OCI-M1 (cell line): ENCODE measurements at places on chromosomes 13 and 19.

DNA sequence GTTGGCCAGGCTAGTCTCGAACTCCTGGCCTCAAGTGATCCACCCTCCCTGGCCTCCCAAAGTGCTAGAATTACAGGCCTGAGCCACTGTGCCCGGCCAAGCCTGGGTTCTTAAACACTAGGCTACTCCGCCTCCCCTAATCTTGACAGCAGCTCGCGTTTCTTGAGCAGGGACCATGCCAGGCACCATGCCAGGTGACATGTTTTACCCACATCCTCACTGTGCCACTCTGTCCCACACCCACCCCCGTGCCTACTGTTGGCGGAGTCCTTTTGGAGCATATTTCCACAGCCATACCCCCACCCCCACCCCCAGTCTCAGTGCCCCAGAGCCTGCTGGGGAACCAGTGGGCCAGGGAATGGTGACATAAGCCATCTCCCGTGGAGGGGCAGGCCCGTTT lies 98.8 kb downstream of the DPF1 start:
- no peak for DNase-seq

DNA sequence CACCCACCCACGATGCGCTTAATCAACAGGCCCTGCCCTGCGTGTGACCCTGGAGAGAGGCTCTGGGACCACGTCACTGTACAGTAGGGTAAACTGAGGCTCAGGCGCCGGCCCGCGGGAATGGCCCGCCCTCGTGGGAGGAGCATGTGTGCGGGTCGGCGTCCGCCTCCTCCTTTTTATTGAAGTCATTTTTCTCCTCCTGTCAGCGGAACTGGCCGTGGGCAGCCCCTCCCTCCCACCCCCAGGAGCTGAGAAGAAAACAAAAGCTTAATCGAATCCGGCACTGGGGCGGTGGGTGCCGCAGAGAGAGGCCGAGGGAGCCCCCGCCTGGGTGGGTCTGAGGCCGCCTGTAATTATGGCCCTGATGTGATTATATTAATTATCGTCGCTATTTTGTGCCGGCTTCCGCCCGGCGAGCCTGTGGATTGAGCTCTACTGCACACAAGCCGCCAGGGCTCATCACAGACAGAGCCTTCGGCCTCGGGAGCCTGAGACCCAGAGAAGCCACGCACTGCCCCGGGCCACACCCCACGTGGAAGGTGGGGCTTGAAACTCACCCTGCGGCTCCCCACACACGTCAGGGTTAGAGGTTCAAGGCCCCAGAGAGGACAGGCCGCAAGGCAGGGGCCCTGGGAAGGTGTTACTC lies 7.0 kb downstream of the C2CD4C start:
- no peak for DNase-seq

- DNase-seq, result no peak
Measured at GRCh38 chr19:39995794-39996193, 1.1 kb upstream of the ZNF546 start.

DNA sequence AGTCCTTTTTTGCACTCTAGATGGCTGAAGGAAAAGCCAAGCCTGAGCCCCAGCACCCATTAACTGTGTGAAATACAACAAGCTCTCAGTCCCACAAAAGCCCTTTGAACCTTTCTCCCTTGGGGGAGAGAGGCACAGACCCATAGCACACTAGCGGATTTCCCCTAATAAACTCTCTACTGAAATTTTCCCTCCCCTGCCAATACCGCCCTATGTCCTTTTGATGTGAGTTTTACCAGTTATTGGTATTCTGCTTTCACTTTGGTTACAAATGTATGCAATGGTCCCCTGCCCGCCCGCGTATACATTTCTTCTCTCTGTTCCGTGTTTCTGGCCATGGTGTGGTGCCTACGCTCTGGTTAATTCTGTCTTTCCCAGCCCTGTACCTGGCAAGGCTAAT lies 54.0 kb upstream of the MYO16 start:
- no peak for DNase-seq

DNA sequence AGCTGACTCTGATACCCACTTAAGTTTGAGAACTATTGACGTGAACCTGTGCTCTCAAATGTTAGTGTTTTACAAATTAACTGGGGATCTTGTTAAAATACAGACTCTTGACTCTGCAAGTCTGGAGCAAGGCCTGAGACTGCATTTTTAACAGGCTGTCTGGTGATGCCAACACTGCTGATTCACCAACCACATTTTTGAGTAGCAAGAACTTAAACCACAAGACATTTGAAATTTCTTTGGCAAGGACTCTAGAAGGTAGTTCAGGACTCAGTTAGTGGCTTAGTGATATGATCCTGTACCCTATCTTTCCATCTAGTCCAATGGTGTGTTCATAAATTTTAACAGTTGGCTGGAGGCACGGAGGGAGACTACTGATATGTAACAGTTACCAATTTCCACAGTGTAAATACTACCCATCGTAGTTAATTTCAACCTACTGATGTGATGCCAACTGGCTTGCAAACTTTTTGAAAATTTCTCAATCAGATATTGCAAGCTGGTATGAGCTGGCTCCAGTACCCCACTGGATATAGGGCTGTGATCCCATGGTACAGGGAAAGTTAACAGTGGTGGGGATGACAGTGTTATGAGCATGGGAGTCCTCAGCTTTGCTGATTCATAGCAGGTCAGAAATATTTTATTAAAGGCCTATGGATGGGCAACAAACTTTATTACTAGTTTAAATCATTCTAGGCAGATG lies 255.1 kb downstream of the TBC1D4 start:
- peak; percentile 65 for DNase-seq

DNA sequence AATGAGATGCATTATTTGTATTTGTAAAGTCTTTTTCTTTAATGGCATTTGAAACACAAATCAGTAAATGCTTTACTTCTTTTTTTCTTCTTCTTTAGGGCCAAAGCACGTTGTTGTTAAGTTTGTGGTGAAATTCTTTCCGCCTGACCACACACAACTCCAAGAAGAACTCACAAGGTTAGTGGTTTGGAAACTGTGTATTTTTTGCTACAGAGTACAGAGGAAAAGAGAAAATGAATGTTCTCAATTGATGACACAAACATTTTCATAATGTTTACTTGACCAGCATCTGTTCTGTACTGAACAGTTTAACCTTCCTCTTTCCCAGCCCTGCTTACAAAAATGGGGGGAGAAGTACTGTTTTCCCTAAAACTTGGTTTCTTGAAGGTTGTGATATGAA lies 190.9 kb upstream of the RNF113B start:
- no peak for DNase-seq

DNA sequence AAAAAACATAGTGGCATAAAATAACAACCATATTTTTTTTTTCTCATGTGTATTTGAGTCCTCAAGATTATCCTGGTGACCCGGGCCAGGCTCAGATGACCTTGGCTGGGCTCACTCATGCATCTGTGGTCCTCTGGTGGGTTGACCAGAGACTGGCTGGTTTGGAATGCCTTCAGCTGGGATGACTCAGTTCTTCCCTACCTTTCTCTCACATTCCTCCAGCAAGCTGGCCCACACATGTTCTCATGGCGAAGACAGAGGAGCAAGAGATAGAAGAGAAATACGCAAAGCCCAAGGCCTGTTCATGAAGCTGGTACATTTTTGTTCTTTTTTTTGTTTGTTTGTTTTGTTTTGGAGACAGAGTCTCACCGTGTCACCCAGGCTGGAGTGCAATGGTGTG lies 14.3 kb upstream of the ZNF541 start:
- no peak for DNase-seq

DNA sequence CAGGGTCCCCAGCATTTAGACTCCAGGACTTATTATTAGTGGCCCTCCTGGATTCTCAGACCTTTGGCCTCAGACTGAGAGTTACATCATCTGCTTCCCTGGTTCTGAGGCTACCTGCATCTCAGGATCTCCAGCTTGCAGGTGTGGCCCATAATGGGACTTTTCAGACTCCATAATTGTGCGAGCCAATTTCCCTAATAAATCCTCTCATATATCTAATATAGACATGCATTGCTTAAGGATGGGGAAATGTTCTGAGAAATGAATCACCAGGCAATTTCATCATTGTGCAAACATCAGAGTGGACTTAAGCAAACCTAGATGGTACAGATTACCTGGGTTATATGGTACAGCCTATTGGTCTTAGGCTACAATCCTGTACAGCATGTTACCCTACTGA lies 116.5 kb upstream of the FBXL3 start:
- no peak for DNase-seq

GRCh38 chr13:49584771-49585182 lies 581 bp downstream of the RCBTB1 start:
- DNase-seq, result peak; percentile 45

GRCh38 chr19:18969931-18970659 lies 29.1 kb upstream of the HOMER3 start:
- peak; percentile 31 for DNase-seq

GRCh38 chr13:74132776-74133656 lies 1.2 kb downstream of the KLF12 start:
- DNase-seq, result peak; percentile 58

DNA sequence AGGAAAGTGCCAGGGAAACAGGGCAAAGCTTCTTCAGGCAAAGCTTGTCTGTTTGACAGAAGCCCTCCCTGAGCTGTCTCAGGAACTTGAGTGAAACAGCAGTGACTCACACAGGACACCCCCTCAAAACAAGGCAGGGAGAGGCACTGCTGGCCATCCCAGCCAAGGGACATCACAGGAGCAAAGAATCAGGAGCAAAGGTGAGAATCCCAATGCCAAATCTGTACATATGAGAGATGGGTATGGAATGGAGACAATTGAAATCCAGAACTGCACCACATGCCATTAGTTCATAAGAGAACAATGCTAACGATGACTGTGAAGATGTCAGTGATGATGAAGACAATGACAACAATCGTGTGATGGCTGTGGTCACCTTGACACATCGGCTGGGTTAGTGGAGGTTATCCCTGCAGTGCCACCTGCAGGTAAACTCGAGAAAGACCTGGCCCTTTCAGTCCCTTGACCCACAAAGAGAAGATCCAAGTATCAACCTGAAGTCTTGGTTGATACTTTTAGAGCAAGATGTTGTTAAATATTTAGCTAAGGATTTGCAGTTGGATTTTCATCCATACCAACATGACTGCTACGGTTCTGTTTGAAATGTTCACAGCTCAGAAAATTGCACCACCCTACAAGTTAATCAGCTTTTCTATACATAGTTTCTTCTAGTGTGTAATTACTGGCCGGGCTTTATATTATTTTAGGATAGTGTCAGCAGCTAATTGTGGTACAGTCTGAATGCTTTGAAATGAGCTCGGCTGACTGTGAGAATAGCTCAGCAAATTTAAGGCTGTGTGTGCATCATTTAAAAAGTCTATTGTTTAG lies 42.0 kb upstream of the IPO5 start:
- DNase-seq, result peak; percentile 58

DNA sequence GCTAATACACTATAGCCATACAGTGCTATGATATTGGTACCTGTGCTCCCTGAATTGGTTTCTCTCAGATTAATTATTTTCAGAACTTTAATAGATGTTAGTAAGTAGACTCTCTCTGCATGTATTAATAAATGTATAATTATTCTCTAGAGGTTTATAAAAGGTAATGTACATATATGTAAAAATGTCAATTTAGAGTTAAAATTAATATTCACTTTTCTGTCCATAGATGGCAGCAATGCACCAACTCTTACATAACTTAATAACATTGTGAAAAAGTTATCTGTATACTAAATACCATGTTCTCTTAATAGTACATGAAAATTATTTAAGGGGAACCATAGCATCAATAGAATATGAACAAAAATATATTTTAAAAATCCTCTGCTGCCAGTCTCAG lies 515.0 kb upstream of the KLHL1 start:
- DNase-seq, result peak; percentile 51

DNA sequence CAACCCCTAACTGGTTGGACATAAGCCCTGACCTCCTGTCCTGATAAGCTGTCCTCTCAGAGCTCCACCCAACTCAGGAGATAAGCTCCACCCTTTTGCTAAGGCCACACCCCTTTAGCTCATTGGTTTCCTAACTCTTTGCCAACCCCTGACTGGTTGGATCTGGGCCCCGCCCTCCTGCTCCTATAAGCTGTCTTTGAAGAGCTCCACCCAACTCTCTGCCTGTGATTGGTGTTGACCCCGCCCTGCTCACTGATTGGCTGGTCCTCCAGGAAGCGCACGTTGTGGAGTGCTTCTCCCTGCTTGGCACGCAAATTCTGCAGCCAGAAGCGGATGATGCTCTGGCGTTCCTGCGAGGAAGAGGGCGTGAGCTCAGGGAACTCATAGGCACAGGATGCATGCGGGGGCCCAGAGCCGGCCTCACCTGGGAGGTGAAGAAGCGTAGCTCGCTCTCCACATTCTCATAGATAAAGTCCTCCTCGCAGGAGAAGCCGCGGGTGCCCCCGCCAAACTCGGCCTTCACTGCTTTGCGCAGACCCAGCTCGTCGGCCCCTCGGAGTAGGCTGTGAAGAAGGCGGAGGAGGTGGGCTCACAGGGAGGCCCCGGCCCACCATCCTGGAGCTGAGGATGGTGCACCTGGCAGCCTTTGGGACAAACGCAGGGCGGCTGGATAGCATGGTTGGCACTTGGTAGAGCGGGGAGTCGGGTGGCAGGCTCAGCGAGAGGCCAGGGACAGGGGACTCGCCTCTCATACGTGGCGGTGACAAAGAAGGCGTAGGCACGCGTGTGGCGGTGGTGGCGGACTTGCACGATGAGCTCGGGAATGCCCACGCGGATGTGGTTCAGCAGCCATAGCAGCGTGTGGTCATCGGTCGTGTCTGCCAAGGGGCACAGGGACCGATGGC lies 1.7 kb downstream of the ANO8 start:
- peak; percentile 97 for DNase-seq

DNA sequence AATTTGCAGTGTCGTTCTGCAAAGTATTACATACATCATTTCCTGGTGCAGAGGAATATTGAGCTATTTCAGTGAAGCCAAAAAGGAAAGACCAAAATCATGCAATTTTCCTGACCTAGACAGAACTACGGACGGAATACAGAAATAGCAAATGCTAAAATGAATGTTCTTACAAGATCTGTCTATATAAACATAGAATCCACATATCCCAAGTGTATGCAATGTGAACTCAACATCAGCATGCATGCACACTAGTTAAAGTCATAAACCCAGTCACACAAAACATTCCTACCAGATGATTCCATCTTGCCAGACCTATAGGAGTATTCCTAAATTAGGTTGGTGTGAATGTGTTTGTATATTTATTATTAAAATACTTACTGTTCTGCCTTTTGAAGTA lies 383.7 kb upstream of the ZNF507 start:
- DNase-seq, result no peak

DNA sequence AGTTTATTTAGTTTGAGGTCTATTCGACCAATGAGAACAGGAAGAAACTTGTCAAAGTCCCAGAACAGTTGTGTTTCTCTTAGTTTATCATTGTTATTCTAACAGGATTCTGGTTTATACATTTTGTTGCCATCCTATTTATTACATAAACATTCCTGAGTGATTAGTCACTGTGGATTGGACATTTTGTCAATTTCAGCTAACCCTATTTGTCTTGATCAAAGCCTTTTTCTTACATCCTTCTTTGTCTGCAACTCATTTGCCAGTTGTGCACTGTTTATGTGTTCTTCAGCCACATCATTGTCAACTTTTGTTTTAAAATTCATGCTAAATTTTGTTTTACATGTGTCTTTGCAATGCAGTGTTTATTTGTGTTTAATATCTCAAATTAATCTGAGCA lies 886.0 kb upstream of the SLC10A2 start:
- DNase-seq, result no peak

DNA sequence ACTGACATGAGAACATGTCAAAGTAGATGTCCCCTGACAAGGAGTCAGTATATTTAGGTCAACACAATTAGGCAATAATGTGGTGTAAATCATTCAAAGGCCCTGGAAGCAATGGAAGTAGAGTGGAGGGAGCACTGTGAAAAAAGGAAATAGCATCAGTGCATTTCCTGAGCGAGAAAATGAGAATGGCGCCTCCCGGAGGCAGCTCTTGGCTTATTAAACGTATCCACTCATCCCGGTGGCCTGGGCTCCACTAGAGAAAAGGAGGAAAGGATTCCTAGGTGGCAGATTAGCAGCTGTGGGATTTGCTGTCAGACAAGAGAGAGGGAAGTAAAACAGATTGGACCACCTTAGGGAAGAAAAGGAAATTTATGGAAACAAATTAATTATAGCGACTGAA lies 173.7 kb upstream of the TMTC4 start:
- no peak for DNase-seq
